HS-27A (cell line): ENCODE measurements at places on chromosomes 11 and 22.

- no peak for DNase-seq
Measured at GRCh38 chr22:21076912-21077625, 31.3 kb downstream of the LRRC74B start.

DNA sequence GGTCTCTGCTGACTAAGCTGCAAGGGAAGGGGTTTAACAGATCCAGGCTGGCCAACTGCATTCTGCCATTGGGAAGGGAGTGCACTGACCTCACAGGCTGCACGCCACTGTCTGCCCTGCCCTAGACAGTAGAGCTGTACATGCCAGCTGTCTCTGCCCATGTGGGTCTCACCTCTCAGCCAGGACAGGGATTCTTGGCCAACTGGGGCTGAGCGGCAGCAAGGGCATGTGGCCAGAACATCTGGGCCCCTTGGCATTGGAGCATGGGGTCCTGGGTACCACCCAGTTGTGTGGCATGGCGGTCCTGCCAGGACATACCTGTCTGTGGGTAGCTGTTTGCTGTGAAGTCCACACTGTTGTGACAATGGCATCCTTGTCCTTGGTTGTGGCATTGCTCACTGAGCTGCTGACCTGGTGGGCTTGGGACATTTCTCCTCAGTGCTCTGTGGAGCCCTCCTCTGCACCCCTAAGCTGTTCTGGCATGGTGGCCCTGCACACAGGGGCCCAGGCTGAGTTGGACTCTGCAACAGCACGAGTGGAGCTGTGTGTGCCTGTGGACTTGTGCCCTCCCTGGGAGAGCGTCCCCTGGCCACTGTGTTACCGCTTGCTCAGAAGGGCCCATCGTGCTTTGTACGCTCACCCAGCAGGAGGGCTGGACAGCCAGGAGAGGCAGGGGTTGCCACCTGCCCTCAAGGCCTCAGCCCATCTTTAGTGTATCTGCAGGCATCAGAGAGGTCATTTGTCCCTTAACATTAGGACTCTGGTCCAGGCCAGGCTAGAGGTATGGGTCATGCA is 46.7 kb downstream of the MED15 start:
- no peak for DNase-seq

GRCh38 chr11:100888836-100889235 is 201.7 kb downstream of the ARHGAP42 start:
- no peak for DNase-seq

GRCh38 chr11:100602716-100603115 is 84.4 kb upstream of the ARHGAP42 start:
- DNase-seq, result no peak

DNA sequence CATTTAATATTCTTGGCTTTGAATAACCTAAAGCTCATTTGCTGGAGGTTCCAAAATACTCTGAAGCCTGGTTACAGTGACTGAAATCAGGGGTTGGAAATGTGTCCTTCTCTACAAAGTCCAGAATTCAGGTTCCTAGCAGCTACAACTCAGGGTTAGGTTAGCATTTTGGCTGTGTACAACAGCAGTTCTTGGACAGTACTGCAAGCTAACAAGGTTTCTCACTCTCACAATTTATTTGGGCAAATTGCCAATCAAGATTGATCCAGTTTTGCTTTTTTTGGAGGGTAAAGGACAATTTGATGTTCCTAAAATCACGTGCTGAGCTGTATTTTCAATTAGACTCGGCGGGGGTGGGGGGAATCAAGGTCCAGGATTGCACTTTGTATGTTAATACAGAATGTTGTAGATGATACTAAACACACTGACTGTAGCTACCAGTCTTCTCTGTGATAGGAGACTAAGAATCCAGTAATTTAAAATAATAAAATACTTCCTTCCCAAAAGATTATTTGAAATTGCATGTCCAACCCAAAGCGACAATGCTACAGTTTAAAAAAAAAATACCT is 49.7 kb upstream of the RAPSN start:
- no peak for DNase-seq

GRCh38 chr11:60761436-60762190 is 4.9 kb downstream of the MS4A15 start:
- DNase-seq, result no peak

DNA sequence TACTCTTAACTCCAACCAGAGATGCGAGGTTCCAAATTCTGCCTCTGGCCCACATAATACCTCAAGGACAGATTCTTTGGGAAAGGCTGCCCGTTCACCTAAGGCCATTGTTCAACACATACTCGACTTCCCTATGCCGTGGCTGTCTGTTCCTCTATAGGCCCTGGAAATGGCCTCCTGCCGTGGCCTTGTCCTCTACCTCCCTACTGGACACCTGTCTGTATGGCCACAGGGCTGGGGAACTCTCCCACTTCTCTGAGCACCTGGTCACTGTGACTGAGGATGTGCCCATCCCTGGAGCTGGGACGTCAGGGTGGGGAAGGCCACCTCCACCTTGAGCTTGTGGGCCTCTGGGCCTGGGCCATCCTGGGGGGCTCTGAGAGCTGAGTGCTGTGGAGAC is 340.5 kb upstream of the B3GAT1 start:
- no peak for DNase-seq

DNA sequence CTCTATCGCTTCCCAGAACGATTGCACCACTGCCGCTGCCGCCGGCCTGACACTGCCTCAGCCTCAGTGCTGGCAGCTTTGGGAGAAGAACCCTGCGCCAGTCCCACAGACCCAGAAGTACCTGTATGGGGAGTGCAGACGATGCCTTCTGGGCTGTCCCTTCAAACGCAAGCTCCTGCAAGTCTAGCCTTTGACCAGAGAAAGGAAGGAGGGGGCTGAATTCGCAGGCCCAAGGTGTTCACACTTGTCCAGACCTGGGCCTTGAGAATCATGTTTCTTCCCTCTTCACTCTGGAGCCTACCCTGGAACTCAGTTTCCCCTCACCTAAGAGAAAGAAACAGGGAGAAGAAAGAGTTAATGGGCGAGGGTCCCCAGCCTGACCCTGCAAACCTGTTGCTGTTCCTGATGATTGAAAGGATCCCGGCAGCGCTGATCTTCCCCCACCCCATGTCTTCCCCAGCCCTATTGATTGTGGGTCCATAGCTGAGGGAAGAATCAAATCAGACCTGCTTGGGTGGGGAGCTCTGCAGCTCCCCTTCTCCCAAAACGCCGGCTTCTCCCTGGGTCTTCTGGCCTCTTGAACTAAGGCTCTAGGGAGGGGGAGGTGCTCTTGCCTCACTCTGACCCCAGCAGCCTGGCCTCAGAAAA is 786 bp upstream of the MCAM start:
- DNase-seq, result no peak

GRCh38 chr11:75520688-75521087 is 5.1 kb downstream of the GDPD5 start:
- DNase-seq, result no peak

DNA sequence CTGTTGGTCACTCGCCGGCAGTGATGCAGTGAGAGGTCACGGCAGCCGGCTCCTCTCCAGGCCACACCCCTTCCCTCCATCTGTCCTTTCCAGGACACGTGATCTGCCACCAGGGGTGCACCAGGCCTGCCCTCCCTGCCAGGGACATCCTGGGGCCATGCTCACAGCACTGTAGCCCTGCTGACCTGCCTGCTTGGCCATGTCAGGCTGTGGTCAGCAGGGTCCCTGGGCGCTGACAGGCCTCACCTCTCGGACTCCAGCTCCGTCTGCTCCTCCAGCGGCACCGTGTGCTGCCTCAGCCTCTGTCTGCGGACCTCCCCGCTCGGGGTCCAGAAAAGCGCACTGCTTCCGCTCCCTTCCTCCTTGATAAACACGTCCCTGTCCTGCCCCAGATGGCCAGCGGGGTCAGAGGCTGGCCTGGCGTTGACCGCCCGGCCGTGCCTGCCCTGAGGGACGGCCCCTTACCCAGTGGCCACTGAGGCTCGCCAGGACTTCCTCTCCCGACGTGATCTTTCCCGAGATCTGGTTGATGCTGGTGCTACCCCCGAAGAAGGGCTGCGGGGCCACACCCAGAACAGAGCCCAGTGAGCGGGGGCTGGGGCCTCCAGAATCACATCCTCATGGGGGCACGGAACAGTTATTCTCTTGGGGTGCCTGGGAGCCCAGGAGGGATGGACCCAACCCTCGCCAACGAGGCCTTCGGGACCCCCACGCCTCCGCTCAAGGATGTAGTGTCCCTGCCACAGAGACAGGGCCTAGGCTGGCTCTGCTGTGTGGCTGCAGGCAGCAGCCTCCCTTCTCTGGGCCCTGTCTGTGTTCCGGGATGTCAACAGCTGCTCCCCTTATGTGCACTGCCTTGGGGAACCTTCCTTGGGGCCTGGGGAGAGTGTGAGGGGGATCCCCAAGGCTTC is 36.3 kb upstream of the CARS1 start:
- no peak for DNase-seq

DNA sequence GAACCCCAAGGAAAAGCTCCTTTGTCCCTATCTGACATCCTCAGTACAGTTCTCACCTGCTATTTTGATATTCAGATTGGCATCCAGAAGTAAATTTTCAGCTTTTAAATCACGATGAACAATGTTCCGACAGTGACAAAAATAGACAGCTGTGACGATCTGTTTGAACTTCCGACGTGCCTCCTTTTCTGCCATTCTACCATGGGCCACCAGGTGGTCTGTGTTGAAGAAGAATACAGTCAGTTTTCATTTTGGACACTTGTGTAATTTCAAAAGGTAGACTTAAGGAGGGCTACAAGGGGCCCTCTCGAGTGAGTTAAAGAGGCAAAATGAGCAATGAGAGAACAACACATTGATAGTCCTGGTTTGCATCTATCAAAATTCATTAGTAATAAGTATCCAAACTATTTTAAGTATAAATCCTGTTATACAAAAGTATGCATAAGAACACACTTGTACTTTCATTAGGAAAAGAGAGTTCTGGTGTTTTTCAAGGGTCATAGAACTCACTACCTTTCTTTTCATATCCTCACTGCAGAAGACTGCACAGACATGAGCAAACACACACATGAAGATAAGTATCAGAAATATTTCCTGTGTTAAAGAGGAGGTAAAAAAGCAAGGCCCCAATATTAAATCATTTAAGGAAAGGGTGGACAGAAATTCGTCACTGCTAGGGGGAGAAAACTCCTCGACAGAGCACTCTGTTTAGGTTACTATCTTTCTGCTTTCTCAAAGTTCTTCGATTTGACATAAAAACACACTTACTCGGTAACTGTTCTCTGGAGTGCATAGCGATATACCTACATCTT is 89.9 kb upstream of the APOA1 start:
- DNase-seq, result no peak

GRCh38 chr11:62777389-62777788 is 6.2 kb downstream of the TAF6L start:
- DNase-seq, result no peak
